Nasal cavity respiratory epithelium epithelial cell of viscerocranial mucosa (primary cell): ENCODE measurements at places on chromosomes 1 and 21. TPM values are rescaled to one million over a fixed set of nuclear protein-coding genes. Genes with fewer than 3 reads are reported as not detected.

HEYL gene
- total RNA-seq, result under 0.01 TPM in 1 of 2 replicates, not detected in the other

BTBD19 gene
- 1.4 and 1.9 TPM in 2 replicates for total RNA-seq

ETV3L gene
- not detected in 2 replicates for total RNA-seq

CHIT1 gene
- under 0.01 TPM in 2 replicates for total RNA-seq

ASTN1 gene
- total RNA-seq, result under 0.01 TPM in 2 replicates

TTC22 gene
- 6.8 and 27.6 TPM in 2 replicates for total RNA-seq

CENPF gene
- total RNA-seq, result 0.85 and 1.0 TPM in 2 replicates

RBM11 gene
- total RNA-seq, result 0.34 and 0.36 TPM in 2 replicates

KIRREL1 gene
- total RNA-seq, result 44.4 and 85.4 TPM in 2 replicates

KCNN3 gene
- not detected in 2 replicates for total RNA-seq

IL20 gene
- 0.43 and 3.8 TPM in 2 replicates for total RNA-seq

CFAP45 gene
- total RNA-seq, result 0.14 and 0.34 TPM in 2 replicates

SPRR4 gene
- total RNA-seq, result not detected in 2 replicates

UTP11 gene
- 26.7 and 28.7 TPM in 2 replicates for total RNA-seq

FMN2 gene
- not detected in 2 replicates for total RNA-seq

CATSPERE gene
- total RNA-seq, result 0.34 and 0.43 TPM in 2 replicates

ARHGAP30 gene
- 0.43 and 0.68 TPM in 2 replicates for total RNA-seq

CYP4A22 gene
- not detected in 2 replicates for total RNA-seq

C1orf53 gene
- 1.4 and 1.8 TPM in 2 replicates for total RNA-seq

CD53 gene
- total RNA-seq, result not detected in 2 replicates

WNT3A gene
- total RNA-seq, result under 0.01 and 0.07 TPM in 2 replicates
